Stimulated activated CD8-positive, alpha-beta memory T cell treated with anti-CD3 and anti-CD28 coated beads, Interleukin-4, amount 100 ng/mL, for 4 hours (primary cell): ENCODE measurements at places on chromosomes 5 and 9.

DNA sequence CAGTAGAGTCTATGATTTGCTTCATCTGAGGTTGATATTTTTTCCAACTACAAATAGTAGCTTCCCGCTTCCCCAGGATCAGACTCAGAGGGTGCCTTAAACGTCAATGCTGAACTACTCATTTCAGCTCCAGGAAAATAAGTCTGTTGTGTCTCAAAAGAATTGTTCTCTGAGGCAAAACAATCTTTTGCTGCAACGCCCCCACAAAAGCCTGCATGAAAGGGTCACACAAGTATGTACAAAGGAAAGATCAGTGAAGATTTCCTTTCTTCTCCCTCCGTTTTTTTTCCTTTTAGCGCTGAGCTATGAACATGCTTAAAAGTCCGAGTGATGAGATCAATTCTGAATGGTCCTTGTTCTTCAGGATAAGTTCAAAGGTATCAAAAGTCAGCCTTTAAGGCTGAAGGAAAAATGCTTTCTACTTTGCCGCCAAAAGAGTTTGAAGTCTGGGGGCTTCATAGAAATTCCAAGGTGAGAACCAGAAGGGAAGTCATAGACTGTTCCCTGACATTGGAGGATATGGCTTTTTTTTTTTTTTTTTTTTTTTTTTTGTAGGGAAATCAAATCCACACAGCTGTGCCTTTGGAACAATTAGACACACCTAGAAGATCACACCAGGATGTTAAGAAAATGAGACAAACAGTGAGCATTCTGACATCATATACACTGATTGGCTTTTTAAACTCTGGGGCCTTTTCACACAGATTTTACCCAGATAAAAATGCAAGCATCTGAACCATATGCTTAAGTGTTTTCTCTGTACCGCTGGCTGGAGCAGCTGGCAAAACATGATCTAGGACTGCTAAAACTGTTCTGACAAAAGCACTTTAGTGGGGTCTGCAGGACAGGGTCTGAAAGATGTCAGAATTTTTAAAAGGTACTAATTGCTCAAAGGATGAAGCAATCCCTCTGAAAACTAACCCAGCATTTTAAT, 329.3 kb downstream of the ENC1 start:
- no peak for DNase-seq

DNA sequence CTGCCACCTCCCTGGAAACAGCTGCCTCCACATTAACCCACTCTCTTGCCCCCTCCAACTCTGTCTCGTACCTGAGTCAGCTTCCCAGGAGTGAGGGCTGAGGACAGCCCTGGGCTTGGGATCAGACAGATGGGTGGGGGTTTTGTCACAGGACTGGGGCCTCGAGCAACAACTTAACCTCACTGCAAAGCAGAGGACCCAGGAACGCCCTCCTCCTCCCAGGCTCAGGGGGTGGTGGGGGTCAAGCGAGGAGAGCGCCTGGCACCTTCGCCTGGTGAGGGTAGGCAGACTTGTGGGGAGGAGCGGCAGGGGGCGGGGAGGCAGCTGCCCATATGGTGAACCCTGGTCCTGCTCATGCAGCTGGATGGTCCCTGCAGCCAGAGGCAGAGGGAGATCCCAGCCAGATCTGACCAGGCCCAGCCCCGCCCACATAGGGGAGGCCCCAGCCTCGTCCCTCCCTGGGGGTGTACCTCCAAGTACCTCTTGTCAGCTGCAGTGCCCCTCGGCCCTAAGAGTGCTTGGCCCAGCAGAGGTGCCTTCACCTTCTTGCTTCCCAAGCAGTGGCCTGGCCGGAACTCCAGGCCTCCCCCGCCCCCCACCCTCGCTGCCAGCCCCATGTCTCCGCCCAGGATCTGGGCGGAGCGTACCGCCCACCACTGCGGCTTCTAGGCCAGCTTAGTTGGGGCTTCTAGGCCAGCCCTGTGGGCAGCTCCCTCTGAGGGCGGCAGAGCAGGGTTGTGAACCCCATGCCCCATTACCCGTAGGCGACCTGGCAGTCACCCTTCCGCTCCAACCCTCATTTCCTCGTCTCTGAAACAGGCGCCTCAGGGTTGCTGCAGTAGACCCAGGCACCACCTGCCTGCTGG, at the start of gene SARDH:
SARDH (minus strand) TSS at position 579 of the 866 bp plus-strand sequence. CDS start 4,179 bp downstream, outside the sequence.
- peak; percentile 27 for DNase-seq

- no peak for DNase-seq
Observed at GRCh38 chr5:59066367-59067163, 483.7 kb downstream of the RAB3C start.

GRCh38 chr5:143737062-143737461, 74.9 kb upstream of the HMHB1 start:
- no peak for DNase-seq

DNA sequence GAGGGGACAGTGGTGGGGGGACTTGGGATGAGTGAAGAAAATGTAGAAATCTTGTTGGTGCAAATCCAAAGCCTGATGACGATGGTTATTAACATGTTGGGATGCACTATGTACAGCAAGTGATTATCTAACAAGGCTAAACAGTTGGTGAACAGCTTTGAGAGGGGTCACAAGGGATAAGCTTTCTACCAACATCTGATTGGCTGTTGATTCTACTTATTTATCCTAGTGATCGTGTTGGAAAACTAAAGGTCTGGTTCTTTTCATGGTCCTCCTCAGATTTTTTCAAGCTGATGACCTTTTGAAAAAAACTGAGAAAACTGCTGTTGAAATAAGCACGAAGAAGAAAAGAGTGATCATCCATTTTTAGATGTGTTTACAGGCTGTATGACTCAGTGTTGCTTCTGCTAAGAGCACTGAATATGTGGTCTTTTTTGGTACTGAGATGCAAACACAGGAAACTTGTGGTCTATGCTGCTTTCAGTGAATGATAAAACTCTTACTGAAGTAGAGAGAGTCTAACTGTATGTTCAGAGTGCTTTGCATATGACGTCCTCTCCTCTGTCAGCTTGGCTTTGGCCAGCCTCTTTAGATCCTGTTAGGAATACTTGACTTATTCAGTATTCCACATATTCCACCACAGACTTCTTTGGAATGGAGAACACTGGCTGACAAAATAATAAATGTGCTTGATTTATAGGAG, 174.8 kb downstream of the SLF1 start:
- DNase-seq = no peak

GRCh38 chr5:74075501-74076484, 449.8 kb downstream of the ARHGEF28 start:
- no peak for DNase-seq

DNA sequence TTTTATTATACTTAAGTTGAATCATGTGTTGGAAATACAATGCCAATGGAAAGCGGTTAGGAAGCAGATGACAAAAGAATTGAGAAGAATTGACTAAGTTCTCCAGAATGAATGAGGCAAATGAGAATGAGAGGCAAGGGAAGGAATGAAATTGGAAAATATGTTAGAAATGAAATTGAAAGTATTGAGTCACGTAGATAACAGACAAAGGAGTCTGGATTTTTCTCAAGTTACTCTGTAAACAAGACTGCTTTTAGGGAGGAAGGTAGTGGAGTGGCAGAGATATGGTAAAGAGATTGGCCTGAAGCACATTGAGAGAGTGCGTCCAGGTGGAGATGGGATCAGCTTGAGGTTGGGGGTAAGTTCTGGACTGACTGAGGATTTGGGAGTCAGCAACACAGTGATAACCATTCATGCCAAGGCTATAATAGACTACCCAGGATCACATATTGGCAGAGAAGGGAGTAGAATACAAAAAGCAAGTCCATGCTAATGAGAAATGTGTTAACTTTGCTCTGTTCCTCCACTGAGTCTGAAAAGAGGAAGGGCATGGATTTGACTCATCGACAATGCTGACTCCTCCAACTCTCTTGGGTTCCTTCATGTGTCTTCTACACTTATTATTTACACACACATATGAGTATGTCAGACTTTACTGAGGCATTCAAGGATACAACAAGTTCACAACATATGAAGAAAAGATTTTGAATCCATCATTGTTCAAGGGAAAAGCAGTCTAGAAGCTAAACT, 814.2 kb upstream of the ZNF608 start:
- no peak for DNase-seq

- no peak for DNase-seq
Observed at GRCh38 chr5:165783024-165783423, 2277.6 kb downstream of the MAT2B start.

GRCh38 chr9:14978022-14979000, 68.1 kb upstream of the FREM1 start:
- DNase-seq = no peak

DNA sequence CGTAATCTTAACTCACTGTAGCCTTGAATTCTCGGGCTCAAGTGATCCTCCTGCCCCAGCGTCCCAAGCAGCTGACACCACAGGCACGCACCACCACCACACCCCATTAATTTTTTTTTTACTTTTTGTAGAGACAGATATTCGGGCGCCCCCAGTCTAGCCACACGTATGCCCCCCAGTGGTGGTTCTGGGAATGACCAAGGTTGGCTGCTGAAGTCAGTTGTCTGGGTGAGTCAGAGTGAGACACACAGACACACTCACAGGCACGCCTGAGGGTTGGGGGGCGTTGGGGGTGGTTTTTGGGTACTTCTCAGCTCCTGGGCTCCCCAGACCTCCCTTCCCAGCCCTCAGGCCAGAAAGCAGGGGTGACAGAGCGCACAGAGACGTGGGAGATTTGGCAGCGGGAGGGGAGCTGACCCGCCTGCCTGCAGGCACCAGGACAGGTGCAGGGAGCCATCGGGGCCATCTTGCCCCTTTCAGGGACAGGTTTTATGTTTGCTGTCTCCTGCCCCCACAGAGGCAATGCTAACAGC, 4.2 kb upstream of the ENTPD8 start:
- peak; percentile 86 for DNase-seq

DNA sequence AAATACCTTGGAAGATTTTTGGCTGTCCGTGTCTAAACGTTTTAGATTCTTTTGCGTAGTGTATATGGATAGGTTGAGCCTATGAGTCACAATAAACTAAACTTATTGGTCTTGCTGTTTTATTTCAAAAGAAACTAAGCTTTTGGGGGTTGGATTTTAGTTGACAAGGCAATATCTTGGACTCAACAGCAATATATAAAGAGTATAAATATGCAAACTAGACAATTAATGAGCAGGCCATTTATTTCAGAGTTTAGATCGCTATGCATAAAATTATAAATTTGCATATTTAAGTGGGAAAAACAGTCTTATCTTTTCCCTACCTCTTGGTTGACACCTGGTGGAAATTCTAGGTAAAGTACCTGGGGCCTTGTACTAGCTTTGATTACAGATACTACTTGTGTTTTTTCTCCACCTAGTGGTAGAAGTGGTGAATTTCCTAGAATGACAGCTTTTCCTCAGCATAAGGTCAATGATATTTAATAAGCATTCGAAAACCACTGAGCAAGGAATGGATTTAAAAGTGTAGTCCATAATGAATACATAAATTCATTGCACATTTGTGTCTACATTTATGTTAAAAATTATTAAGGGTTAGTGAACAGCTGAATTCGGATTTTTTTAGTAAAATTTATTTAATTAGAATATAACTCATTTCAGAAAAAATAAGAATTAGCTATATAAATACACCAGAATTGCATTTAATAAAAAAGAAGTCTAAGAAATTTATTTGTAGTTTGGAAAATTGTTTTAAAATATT, 1.7 kb upstream of the ARRDC3 start:
- no peak for DNase-seq

GRCh38 chr9:135960411-135961276, 529 bp downstream of the UBAC1 start:
- no peak for DNase-seq

- DNase-seq = peak; percentile 2
Observed at GRCh38 chr9:2657427-2657826, 35.8 kb downstream of the VLDLR start.

DNA sequence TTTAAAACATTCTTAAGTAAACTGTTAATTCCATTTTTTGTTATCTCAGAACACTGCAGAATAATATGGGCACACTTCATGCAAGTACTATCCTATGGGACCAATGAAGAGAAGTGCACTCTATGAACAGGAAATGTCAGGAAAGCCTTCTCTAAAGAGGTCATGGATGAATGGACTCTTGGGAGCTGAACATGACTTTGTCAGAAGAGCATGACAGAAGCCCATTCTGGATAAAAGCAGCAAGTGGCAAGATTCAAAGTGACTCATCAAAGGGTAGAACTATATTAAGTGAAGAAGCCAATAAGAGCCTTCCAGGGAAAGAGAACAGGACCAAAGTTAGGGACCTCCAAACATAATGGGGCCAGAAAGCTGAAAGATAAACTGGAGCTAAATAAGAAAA, 94.0 kb downstream of the RAPGEF6 start:
- no peak for DNase-seq

- DNase-seq = no peak
Observed at GRCh38 chr9:125085703-125086477, 57.4 kb downstream of the SCAI start.

GRCh38 chr9:86843206-86843605, 104.1 kb downstream of the GAS1 start:
- no peak for DNase-seq

DNA sequence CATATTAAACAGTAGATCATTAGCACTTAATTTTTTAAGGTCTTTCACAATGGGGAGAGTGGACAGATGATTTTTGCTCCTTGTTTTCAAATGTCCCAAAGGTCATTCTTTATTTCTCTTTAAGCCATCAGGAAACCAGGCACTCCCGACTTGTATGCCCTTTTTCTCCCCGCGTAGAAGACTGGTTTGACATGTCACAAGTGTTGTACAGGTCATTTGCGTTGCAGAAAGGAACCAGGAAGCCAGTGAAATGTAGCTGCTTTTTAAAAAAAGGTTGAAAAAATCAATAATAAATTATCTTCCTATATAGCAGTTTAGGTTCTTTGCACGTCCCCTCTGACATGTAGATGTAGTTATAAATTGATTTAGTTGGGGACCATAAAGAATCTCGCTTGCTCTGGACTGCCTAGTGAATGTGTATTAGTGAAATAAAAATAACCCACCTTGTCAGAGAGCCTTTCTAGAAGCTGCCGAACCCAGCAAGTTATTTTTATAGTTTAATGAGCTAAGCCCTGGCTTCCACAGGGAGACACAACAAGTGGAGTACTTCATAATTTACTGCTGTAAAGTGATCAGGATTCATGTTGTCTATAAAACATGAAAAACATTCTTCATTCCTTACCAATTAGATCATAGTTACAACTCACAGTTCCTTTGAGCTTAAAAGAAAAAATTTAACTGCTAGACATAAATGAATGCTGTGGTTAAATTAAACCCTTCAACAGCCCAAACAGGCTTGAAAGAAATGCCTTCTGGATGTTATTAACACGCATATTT, 404.6 kb downstream of the CSNK1G3 start:
- no peak for DNase-seq

DNA sequence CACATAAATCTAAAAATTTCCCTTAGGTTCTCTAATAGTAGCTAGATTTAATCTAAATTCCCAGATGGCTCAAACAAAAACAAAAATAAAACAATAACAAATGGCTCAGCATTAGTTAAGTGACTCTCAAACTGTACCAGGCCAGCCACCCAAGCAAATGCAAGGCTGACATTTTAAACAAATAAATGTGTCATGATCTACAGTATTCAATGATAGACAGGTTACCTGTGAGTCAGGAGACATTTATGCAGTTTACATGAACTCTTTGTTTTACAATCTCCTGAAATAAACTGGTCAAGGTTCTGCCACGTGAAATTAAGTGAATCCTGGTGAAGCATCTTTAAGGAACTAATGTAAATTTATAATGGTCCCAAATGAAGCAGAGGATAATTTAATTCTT, 580.2 kb upstream of the PTPRD start:
- DNase-seq = no peak

- no peak for DNase-seq
Observed at GRCh38 chr9:99557816-99558215, 263.9 kb upstream of the NR4A3 start.

- no peak for DNase-seq
Observed at GRCh38 chr9:86281593-86282076, 703 bp downstream of the ISCA1 start.
